ENCODE measurements at places on chromosomes 13 and 19. TPM values are rescaled to one million over a fixed set of nuclear protein-coding genes. Genes with fewer than 3 reads are reported as not detected.

NCR1 gene
- 0.33 TPM for total RNA-seq

ZNF724 gene
- 5.6 TPM for total RNA-seq

DKKL1 gene
- total RNA-seq: not detected

ZNF813 gene
- 3.4 TPM for total RNA-seq

SIGLEC8 gene
- total RNA-seq: 0.80 TPM

TINCR gene
- total RNA-seq: 1.1 TPM

DLEU7 gene
- 0.48 TPM for total RNA-seq

- H3K36me3 ChIP-seq: no peaks in the 10 kb centered on the region
- H3K4me1 ChIP-seq: no peaks in the 10 kb centered on the region
- no peak overlapping the region for H3K27ac ChIP-seq
- peaks cover 16% of the 10 kb centered on the region for H3K27me3 ChIP-seq
- no peak for DNase-seq
Measured at GRCh38 chr19:1765904-1766799, 12.8 kb downstream of the ONECUT3 start.

DNA sequence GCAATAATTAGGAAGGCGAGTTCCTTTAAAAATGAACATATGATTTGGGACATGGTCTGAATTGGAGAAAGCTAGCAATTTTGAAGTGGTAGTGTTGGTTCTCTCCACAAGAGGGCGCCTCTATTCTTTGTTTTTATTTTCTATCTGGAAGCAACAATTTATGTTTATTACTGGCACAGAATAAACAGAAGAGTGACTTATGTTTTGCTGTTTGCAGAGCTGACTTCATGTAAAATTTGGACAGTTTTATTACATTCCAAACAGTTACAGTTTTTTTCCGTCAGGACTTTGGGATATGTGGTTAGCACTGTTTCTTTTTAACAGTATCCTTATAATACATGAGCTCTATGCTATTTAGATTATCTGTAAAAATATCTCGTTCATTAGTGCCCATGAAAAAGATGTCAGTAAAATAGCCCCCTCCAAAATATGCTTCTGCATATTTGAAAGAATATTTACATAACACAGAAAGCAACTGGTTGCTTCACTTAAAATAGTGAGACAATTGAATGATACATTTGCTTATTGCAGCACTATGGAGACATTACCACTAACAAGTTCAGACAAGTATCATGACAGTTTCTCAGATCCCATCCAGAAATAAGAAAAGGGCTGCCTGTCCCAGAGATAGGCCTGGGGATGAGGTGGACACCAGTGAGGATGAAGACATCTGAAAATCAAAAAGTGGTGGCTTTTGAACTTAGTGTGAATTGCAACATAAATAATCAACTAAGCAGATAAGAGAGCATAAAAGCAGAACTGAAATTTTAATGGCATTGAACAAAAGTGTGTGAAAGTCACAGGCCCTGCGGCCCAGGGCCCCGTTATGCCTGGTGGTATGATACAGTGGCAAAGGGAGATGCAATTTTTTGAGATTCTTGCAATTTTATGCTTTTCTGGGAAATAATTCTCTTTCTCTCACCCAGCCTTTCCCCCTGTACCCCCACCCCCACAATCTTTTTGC, 32.3 kb upstream of the FGF9 start:
- no peak overlapping the region for H3K27ac ChIP-seq
- DNase-seq: no peak
- H3K4me1 ChIP-seq: no peaks in the 10 kb centered on the region
- no peaks in the 10 kb centered on the region for H3K36me3 ChIP-seq
- H3K4me3 ChIP-seq: no peak overlapping the region
- H3K27me3 ChIP-seq: no peaks in the 10 kb centered on the region

GRCh38 chr13:22076658-22077057, 405.8 kb downstream of the FGF9 start:
- no peaks in the 10 kb centered on the region for H3K4me1 ChIP-seq
- H3K4me3 ChIP-seq: no peak overlapping the region
- no peaks in the 10 kb centered on the region for H3K27me3 ChIP-seq
- H3K36me3 ChIP-seq: no peaks in the 10 kb centered on the region
- H3K27ac ChIP-seq: no peak overlapping the region
- no peak for DNase-seq

GRCh38 chr13:27406178-27406939, 18.1 kb upstream of the GTF3A start:
- no peaks in the 10 kb centered on the region for H3K27me3 ChIP-seq
- H3K4me1 ChIP-seq: no peaks in the 10 kb centered on the region
- H3K36me3 ChIP-seq: no peaks in the 10 kb centered on the region
- no peak for DNase-seq

DNA sequence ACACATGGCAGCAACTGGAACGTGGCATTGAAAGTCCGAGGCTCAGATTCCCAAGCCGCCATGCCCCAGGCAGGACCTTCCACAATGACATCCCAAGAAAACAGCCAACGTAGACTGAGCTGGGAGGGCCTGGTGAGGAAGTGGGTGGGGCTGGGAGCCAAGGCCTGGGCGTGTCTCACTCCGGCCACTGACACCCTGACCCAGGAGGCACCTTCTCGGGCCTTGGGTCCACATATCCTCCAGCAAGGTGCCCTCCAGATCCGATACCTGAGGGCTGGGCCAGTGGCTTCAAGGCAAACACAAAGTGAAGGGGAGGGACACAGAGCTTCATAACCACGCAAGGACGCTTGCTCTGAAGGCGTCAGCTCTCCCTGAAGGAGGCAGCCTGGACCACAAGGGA, 43.0 kb downstream of the RAB20 start:
- no peaks in the 10 kb centered on the region for H3K4me1 ChIP-seq
- no peak overlapping the region for H3K4me3 ChIP-seq
- H3K36me3 ChIP-seq: no peaks in the 10 kb centered on the region
- DNase-seq: no peak
- H3K27ac ChIP-seq: no peak overlapping the region

GRCh38 chr19:1163934-1164683, 10.0 kb downstream of the SBNO2 start:
- peak overlapping the region; percentile 15 for H3K4me3 ChIP-seq
- no peak for DNase-seq
- peak overlapping the region; percentile 38 for H3K27ac ChIP-seq
- no peaks in the 10 kb centered on the region for H3K27me3 ChIP-seq

- no peaks in the 10 kb centered on the region for H3K36me3 ChIP-seq
- H3K27ac ChIP-seq: no peak overlapping the region
- H3K4me3 ChIP-seq: no peak overlapping the region
- no peak for DNase-seq
- no peaks in the 10 kb centered on the region for H3K4me1 ChIP-seq
Measured at GRCh38 chr13:29384466-29384865, 211.0 kb downstream of the SLC7A1 start.

DNA sequence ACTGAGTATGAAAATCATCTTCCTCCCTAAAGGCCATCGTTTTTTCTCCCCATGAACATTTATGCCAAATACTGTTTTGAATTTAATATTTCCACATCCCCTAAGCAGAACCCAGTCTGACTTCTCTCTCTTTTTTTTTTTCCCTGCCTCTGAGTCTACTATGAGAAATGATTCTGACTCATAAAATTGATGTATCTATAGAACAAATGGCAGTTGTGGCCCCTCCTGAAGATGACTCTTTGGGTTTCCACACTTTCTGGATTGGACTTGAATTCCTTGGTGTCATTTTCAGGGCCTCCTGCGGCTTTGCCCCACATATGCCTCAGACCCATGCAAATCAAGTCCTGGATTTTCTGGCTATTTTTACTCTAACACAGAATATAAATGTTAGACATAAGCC, 22.7 kb upstream of the NAXD start:
- no peaks in the 10 kb centered on the region for H3K27me3 ChIP-seq
- no peaks in the 10 kb centered on the region for H3K4me1 ChIP-seq
- DNase-seq: no peak
- H3K4me3 ChIP-seq: no peak overlapping the region
- H3K27ac ChIP-seq: no peak overlapping the region
- no peaks in the 10 kb centered on the region for H3K36me3 ChIP-seq

- no peak overlapping the region for H3K27ac ChIP-seq
- H3K4me1 ChIP-seq: no peaks in the 10 kb centered on the region
Measured at GRCh38 chr13:89740994-89741685, 1606.3 kb upstream of the MIR17HG start.

- no peaks in the 10 kb centered on the region for H3K27me3 ChIP-seq
- H3K36me3 ChIP-seq: no peaks in the 10 kb centered on the region
- DNase-seq: no peak
- no peak overlapping the region for H3K27ac ChIP-seq
- no peak overlapping the region for H3K4me3 ChIP-seq
- H3K4me1 ChIP-seq: no peaks in the 10 kb centered on the region
Measured at GRCh38 chr19:4843647-4843965, 12.1 kb upstream of the TICAM1 start.

DNA sequence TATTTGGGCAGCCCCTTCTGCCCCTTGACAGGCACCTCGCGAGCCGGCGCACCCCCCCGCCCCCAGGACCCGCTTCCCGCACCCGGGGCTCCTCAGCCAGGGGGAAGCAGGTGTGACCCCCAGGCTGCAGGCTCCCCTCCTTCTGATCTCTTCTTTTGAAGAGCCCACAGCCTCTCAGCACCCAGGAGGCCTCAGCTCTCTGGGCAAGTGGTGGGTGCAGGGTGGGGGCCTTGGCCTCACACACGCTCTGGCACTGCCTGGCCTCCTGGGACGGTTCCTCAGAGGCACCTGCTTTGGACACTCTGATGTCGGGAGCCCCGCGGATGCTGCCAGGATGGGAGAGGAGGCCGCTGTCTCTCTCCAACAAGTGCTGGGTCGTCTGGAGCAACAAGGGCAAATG, 1.5 kb upstream of the C13orf46 start:
- H3K4me3 ChIP-seq: no peak overlapping the region
- no peaks in the 10 kb centered on the region for H3K36me3 ChIP-seq
- no peaks in the 10 kb centered on the region for H3K27me3 ChIP-seq
- peaks cover 5% of the 10 kb centered on the region for H3K4me1 ChIP-seq
- no peak overlapping the region for H3K27ac ChIP-seq
- DNase-seq: no peak

GRCh38 chr13:95948656-95949055, 104.5 kb downstream of the UGGT2 start:
- H3K4me1 ChIP-seq: no peaks in the 10 kb centered on the region
- no peaks in the 10 kb centered on the region for H3K36me3 ChIP-seq
- H3K4me3 ChIP-seq: no peak overlapping the region
- no peak for DNase-seq

- peak overlapping the region; percentile 48 for H3K27ac ChIP-seq
- H3K27me3 ChIP-seq: no peaks in the 10 kb centered on the region
- H3K4me3 ChIP-seq: no peak overlapping the region
Measured at GRCh38 chr19:14022469-14022868, 5.5 kb upstream of the RLN3 start.

DNA sequence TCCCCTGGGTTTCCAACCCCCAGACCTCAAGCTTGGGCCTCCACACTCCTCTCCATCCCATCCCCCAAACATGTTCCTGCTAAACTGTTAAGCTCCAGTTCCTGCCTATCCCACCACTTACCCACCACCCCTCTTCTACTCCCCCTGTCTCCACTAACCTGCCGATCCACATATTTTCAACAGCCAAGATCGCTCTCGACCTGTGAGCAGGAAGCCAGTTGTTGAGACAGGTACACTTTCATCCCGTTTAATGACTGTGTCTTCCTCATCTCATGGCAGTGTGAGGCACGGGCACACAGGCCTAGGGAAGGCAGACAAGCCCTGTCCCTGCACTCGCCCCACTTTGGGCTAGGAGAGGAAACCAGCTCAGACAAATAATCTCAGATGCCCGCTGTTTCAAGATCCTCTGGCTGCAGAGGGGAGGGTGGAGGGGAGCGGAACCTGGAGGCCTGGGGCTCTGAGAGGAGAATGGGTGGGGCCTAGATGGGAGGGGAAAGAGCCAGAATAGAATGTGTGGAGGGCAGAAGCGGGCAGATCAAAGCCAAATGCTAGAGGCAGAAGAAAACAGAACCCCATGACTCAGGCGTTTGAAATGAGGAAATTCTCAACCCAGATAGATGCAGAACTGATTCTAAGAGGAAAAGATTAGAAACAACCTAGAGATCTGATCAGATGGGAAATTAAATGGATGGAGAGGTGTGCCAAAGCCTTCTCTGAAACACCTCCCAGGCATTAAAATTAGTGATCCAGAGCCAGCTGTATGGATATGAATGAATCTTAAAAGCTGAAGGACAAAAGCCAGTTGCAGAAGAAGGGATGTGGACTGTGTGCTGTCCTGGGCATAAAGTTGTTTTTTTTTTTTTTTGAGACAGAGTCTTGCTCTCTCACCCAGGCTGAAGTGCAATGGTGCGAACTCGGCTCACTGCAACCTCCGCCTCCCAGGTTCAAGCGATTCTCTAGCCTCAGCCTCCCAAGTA, 16.9 kb upstream of the CYP2S1 start:
- H3K4me1 ChIP-seq: no peaks in the 10 kb centered on the region
- no peak overlapping the region for H3K4me3 ChIP-seq
- H3K27me3 ChIP-seq: no peaks in the 10 kb centered on the region
- peak overlapping the region; percentile 70 for H3K27ac ChIP-seq
- no peak for DNase-seq
- H3K36me3 ChIP-seq: no peaks in the 10 kb centered on the region

DNA sequence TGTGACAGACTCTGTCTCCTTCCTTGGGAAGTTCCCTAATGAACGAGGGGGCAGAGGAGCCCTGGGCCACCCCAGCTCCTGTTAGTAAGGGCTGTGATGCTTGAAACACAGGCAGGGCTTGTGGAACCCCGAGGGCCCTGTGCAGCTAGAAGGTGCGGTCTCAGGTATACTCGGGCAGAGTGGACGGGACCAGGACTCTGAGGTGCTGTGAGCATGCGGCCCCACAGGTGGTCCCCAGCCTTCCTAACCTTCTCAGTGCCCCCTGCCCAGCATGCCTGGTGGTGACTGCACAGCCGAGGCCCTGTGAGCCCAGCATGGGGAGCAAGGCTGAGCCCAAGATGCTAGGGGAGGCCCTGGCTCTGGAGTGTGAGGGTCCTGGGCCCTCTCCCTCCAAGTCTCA, 4.0 kb upstream of the SIGLEC8 start:
- no peak overlapping the region for H3K27ac ChIP-seq
- no peaks in the 10 kb centered on the region for H3K36me3 ChIP-seq
- peaks cover 55% of the 10 kb centered on the region for H3K27me3 ChIP-seq
- no peak overlapping the region for H3K4me3 ChIP-seq

- no peak for DNase-seq
- no peaks in the 10 kb centered on the region for H3K4me1 ChIP-seq
- H3K27me3 ChIP-seq: no peaks in the 10 kb centered on the region
- H3K27ac ChIP-seq: no peak overlapping the region
- no peaks in the 10 kb centered on the region for H3K36me3 ChIP-seq
- no peak overlapping the region for H3K4me3 ChIP-seq
Measured at GRCh38 chr19:30634131-30634830, 262.1 kb downstream of the ZNF536 start.

DNA sequence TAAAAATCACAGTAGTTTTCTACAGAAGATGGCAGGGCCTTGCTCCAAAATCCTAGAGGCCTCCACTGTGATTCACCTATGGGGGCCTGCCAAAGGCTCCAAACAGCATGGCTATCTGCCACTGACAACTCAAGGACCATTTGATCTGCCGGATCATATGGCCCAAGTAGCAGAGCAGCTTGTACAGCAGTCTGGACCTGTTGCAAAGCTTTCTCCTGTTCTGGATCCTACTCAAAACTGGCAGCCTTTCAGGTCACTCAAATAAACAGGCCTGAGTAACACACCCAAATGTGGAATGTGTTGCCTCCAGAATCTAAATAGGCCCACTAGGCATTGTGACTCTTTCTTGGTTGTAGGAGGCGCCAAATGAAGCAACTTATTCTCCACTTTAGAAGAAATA, 1049.3 kb downstream of the PCDH9 start:
- no peaks in the 10 kb centered on the region for H3K27me3 ChIP-seq
- H3K36me3 ChIP-seq: no peaks in the 10 kb centered on the region
- DNase-seq: no peak
- no peak overlapping the region for H3K4me3 ChIP-seq
- H3K4me1 ChIP-seq: no peaks in the 10 kb centered on the region
